ENCODE measurements at places on chromosomes 3 and 15. TPM values are rescaled to one million over a fixed set of nuclear protein-coding genes. Genes with fewer than 3 reads are reported as not detected.
A peak's percentile ranks its signal among the peaks of the same experiment; 100 is the strongest.

DNA sequence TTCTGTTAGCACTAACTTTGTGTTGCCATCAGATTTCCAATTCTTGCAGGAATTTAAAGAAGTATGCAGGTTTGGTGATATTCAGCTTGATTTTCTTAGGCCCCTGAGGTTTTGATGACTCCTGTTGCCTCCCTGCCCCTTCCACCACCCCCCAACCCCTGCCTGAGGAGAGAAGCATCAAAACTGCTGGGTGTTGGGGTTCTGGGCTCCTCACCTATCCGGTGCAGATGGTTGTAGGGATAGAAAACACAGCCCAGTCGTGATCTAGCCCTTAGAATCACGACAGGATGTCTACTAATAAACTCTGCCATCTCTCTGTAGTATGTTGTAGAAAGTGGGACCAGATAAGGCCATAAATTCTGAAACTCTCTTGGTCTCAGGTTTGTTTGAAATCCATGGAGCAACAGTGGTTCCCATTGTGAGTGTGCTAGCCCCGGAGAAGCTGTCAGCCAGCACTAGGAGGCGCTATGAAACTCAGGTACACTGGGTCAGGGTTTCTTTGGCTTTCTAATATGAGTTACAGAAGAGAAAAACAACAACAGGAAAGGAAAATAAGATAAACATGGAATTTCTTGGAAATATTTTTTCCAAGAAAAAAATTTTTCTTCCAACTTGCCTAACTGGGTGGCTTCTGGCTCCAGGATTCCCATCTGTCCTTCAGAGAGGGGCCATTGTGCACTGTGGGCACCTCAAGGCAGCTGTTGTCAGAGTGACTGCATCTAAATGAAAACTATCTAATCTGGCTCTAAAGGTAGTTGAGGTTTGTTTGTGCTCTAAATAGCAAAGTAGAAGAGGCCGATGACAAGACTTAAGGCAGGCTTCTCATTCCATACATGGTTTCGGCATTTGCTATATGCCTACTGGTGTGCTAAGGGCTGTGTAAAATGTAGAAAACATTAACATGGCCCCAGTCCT lies 8.7 kb downstream of the SRP14 start:
- DNase-seq: no peak

DNA sequence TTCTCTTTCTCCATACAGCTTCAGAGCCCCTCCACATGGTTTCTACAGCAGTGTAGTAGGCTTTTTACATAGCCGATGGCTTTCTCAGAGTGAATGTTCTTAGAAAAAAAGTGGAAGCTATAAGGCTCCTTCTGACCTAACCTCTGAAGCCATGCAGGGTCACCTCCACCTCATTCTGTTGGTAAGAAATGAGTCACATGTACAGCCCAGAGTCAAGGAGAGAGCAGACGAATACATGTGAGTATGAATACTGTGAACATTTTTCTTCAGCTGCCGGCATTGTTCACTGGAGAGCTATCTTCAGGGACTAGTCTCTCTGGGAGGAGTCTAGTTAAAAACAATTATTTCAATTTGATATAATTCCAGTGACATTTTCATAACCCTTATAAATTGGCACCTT lies 68.2 kb upstream of the THRB start:
- DNase-seq: no peak

- no peak for DNase-seq
These were observed 11.7 kb downstream of the RASGRF1 start for GRCh38 chr15:79078763-79079410.

DNA sequence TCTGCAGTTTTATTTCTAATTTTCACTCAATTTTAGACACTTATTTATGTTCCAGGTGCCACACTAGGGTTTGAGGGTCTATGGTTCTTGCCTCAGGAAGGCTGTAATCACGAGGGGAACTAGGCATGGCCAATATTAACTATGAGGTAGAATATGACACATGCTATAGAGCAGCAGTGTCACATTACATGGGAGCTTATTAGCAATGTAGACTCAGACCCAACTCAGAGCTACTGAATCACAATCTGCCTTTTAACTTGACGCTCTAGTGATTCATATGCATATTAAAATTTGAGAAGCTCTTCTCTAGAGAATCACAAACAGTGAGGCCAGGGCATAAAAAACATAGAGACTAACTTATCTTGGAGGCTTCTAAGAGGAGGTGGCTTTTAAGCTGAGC lies 32.8 kb upstream of the MRPL3 start:
- no peak for DNase-seq

- no peak for DNase-seq
These were observed 5.9 kb downstream of the EIF2AK4 start for GRCh38 chr15:39939487-39940452.

- peak; percentile 43 for DNase-seq
These were observed 30.5 kb upstream of the SRP14 start for GRCh38 chr15:40069178-40070165.

DNA sequence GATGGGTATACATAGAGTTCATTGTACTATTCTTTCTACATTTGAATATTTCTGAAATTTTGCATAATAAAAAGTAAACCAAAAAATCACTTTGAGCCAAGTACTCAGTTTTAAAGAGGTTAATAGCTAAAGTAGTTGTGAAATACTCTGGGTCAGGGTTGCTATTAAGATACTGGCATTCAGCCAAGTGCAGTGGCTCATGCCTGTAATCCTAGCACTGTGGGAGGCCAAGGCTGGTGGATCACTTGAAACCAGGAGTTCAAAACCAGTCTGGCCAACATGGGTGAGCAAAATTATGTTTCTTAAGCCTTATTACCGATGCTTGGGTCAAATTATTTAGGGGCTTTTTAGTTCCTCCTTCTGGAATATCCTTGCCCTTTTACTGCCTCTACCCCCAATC lies 122.0 kb upstream of the MELTF start:
- no peak for DNase-seq

- DNase-seq: no peak
These were observed 78.1 kb downstream of the ZPLD1 start for GRCh38 chr3:102512734-102513504.

- DNase-seq: no peak
These were observed 79.1 kb downstream of the NTRK3 start for GRCh38 chr15:88177451-88177850.

DNA sequence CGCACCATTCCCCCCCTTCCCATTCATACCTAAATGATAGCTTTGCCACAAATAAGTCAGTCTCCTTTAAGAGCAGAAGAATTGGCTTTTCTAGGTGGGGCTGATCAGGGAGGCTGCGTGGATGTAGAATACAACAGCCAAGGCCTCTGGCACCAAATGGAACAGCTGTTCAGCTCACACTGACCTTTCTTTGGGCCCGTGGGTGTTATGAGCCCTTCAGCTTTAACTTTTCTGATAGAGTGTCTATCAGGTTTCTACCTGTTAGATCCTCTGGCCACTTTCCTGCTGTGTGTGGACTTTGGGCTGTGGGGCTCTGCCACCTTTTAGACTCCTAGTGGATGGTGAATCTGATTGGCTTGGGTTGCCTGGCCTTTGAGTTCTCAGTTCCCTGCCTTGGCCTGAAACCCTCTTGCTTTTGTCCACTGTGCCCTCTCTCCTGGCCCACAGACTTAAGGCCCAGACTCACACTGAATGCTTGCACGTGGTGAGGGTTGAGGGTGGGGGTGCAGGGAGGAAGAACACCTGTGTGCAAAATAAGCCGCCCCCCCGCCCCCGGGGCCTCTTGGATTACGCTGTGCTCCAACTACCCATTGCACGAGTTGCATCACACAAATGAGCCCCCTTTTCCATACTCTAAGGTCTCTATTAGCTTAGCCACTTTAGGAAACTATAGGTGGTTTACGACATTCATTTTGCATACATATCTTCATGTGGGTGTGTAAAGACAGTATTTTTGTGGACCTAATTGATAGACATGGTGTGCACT lies 1.3 kb upstream of the RFX7 start:
- DNase-seq: no peak

Gene TGM5
- 0.16 TPM for polyA plus RNA-seq

Gene IL16
- 20.7 TPM for polyA plus RNA-seq

Gene CPNE9
- 0.18 TPM for polyA plus RNA-seq

Gene PRR20G
- not detected for polyA plus RNA-seq

Gene RPUSD2
- polyA plus RNA-seq: 11.7 TPM

Gene DISP2
- 0.27 TPM for polyA plus RNA-seq

Gene ATP2C1
- polyA plus RNA-seq: 41.8 TPM

Gene GABRR3
- 0.01 TPM for polyA plus RNA-seq

Gene POTEB2
- not detected for polyA plus RNA-seq

Gene UPK1B
- 19.5 TPM for polyA plus RNA-seq

Gene RNU6-1
- not detected for polyA plus RNA-seq

Gene ROBO2
- 1.4 TPM for polyA plus RNA-seq

Gene NRG4
- polyA plus RNA-seq: 0.84 TPM

Gene C3orf85
- not detected for polyA plus RNA-seq

Data from urinary bladder (tissue), 4 donors.